ENCODE measurements at places on chromosomes 1 and 21. TPM values are rescaled to one million over a fixed set of nuclear protein-coding genes. Genes with fewer than 3 reads are reported as not detected.

TTC24 gene
- not detected for total RNA-seq

OLIG2 gene
- total RNA-seq: not detected

S100A7 gene
- total RNA-seq: not detected

RBM34 gene
- total RNA-seq: 70.7 TPM

TMEM35B gene
- total RNA-seq: 39.0 TPM

PROK1 gene
- not detected for total RNA-seq

OR2T29 gene
- total RNA-seq: not detected

CLCA4 gene
- not detected for total RNA-seq

RAB7B gene
- 12.4 TPM for total RNA-seq

C1orf94 gene
- not detected for total RNA-seq

CFHR2 gene
- not detected for total RNA-seq

NTNG1 gene
- 11.6 TPM for total RNA-seq

ITLN2 gene
- not detected for total RNA-seq

PDE9A gene
- 0.50 TPM for total RNA-seq

DPT gene
- total RNA-seq: 1.8 TPM

SIM2 gene
- not detected for total RNA-seq
